ENCODE measurements at places on chromosomes 12 and 14. TPM values are rescaled to one million over a fixed set of nuclear protein-coding genes. Genes with fewer than 3 reads are reported as not detected.

DNA sequence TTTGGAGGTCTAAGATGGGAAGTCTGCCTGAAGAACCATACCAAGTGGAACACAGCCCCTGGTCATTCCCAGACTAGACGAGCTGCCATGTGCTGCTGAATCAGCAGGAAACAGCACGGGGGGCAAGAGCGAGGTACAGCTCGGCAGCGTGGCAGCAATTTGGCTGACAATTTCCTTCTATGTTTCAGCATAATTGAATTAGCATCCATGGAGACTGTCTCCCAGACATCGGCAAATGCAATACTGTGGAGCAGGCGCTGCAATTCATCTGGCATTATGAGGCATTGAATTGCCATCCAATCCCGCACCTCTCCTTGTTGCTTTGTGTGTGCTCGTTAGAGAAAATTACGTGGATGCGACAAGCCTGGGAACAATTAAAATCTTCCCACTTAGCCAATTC is 46.0 kb upstream of the CCDC60 start:
- peaks cover 5% of the 10 kb centered on the region for H3K27me3 ChIP-seq
- no peak overlapping the region for H3K27ac ChIP-seq
- no peaks in the 10 kb centered on the region for H3K36me3 ChIP-seq
- no peak for DNase-seq
- H3K4me1 ChIP-seq = no peaks in the 10 kb centered on the region

Gene FOXN4
- not detected for total RNA-seq

DNA sequence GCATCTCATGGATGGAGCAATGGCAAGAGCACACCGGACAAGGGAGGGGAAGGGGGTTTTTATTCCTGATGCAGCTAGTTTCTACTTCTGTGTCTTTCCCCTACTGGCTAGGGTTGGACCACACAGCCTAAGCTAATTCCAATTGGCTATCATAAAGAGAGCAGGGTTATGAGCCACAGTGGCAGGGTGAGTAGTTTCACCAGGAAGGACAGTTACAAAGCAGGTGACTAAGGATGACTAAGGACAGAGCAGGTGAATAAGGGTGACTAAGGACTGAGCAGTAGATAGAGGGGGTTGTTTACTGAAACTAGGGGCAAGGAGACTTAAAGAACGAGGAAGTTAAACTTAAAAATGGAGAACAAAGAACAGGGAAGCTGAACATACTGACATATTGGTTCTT is 321.4 kb upstream of the SEL1L start:
- no peak for DNase-seq
- no peaks in the 10 kb centered on the region for H3K36me3 ChIP-seq
- no peak overlapping the region for H3K27ac ChIP-seq
- H3K27me3 ChIP-seq = no peaks in the 10 kb centered on the region

Gene AVPR1A
- 6.0 TPM for total RNA-seq

GRCh38 chr12:47813511-47814196 is 6.0 kb downstream of the HDAC7 start:
- H3K27ac ChIP-seq = peak overlapping the region; percentile 97
- peaks cover 97% of the 10 kb centered on the region for H3K4me1 ChIP-seq
- H3K36me3 ChIP-seq = no peaks in the 10 kb centered on the region
- no peak for DNase-seq

- H3K27ac ChIP-seq = no peak overlapping the region
- H3K27me3 ChIP-seq = no peaks in the 10 kb centered on the region
- DNase-seq = no peak
- H3K36me3 ChIP-seq = no peaks in the 10 kb centered on the region
- no peak overlapping the region for H3K4me3 ChIP-seq
Measured at GRCh38 chr14:36773558-36773957, 111.9 kb downstream of the PAX9 start.

DNA sequence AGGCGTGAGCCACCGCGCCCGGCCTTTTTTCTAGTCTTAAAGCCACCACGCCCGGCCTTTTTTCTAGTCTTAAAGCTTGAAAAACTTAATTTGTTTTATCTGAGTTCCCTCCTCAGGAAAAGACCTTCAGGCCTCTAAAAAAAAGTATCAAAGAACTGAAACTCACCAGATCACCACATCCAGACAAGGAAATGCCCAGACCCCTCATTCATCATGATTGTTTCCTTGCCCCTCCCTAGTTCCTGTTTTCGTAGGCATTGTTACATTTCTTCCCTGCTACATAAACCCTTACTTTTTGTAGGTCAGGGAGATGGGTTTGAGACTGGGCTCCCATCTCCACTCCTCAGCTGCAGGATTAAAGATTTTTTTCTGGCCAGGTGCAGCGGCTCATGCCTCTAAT is 21.1 kb upstream of the VWF start:
- no peaks in the 10 kb centered on the region for H3K27me3 ChIP-seq
- no peak overlapping the region for H3K4me3 ChIP-seq
- H3K36me3 ChIP-seq = no peaks in the 10 kb centered on the region
- DNase-seq = no peak

- no peaks in the 10 kb centered on the region for H3K36me3 ChIP-seq
- H3K4me3 ChIP-seq = no peak overlapping the region
- no peak for DNase-seq
- H3K27ac ChIP-seq = no peak overlapping the region
- peaks cover 45% of the 10 kb centered on the region for H3K4me1 ChIP-seq
- peaks cover 39% of the 10 kb centered on the region for H3K27me3 ChIP-seq
Measured at GRCh38 chr14:23573384-23574015, 5.1 kb downstream of the JPH4 start.

DNA sequence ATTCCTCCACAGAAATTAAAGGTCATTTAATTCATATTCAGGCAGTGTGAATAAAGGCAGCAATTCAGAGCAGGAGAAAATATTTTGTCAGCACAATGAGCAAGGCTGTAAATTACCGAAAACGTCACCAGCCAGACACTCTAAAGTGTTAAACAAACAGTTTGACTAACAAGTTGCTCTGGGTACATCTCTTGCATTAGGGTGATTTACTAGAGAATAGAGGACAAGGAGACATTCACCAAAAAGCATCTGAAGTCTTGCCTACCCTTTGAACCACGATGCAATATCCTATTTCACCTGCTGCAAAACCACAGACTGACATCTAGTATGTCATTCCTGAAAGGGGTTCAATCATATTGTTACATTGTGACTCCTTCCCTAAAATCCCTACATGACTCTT is 27.1 kb upstream of the GPHB5 start:
- no peaks in the 10 kb centered on the region for H3K36me3 ChIP-seq
- no peak overlapping the region for H3K27ac ChIP-seq
- no peaks in the 10 kb centered on the region for H3K27me3 ChIP-seq
- no peak overlapping the region for H3K4me3 ChIP-seq
- no peak for DNase-seq

DNA sequence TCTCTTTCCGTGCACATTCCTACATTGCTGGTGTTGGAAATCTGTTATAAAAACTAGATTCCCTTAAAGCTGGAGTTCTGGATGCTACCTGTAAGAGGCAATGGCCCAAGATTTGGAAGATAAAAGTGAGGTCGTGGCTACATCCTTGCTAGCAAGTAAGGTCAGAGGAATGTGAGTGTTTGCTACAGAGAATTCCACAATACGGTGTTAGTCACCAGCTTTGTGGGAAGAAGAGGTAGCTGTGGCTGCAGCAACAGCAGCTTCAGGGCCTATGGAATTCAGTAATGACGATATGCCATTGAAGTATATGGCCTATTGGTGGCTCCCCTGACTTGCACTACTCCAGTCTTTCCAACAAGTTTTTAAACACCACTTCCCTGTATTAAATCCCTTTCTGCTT is 227.7 kb upstream of the TMEM260 start:
- H3K4me1 ChIP-seq = no peaks in the 10 kb centered on the region
- no peak for DNase-seq
- no peak overlapping the region for H3K27ac ChIP-seq
- no peak overlapping the region for H3K4me3 ChIP-seq
- H3K36me3 ChIP-seq = no peaks in the 10 kb centered on the region

GRCh38 chr12:57087010-57087690 is 1.8 kb upstream of the NAB2 start:
- H3K27me3 ChIP-seq = no peaks in the 10 kb centered on the region
- peaks cover 12% of the 10 kb centered on the region for H3K36me3 ChIP-seq
- peak overlapping the region; percentile 74 for H3K4me3 ChIP-seq
- peak; percentile 96 for DNase-seq
- H3K27ac ChIP-seq = peak overlapping the region; percentile 97
- peaks cover 41% of the 10 kb centered on the region for H3K4me1 ChIP-seq

DNA sequence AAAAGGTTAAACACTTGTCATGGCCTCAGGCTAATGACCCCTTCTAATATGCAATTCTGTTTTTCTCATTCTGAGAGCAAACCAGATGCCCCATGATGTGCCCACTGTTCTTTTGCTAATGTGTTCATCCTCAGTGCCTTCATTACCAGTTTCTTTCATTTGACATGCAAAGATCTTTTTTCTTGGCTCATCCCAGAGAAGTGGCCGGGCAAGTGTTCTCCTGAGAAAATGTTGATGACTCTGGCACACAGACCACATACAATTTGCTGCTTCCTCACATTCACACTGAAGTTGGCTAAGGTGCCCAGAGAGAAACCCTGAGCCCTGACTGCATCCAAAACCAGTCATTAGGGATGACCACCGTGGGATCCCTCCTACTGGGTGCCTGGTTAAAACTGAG is 833.3 kb downstream of the DIO2 start:
- no peak overlapping the region for H3K27ac ChIP-seq
- DNase-seq = no peak
- no peaks in the 10 kb centered on the region for H3K36me3 ChIP-seq

DNA sequence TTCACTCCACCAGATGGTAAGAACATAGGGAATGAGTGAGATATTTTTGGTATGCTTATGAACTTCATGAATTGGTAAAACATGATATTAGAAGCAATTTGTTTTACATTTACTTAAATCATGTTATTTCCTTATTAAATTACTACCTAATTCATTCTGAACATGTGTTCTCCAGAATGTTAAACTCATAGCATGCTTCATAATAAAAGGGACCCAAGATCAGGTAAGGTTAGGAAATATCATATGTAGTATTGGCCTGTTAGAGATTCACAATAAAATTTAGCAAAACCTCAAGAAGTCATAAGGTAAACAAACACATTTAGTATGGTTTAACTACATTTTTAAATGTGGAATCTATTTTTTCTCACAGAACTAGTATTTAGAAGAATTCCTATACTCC is 28.2 kb downstream of the PTPRQ start:
- no peak overlapping the region for H3K27ac ChIP-seq
- H3K4me3 ChIP-seq = no peak overlapping the region
- DNase-seq = no peak

Gene ADAM20
- total RNA-seq = 5.6 TPM

- H3K27me3 ChIP-seq = no peaks in the 10 kb centered on the region
- peaks cover 13% of the 10 kb centered on the region for H3K4me1 ChIP-seq
- no peak overlapping the region for H3K27ac ChIP-seq
- no peak for DNase-seq
- H3K36me3 ChIP-seq = no peaks in the 10 kb centered on the region
- no peak overlapping the region for H3K4me3 ChIP-seq
Measured at GRCh38 chr12:77941401-77941800, 110.7 kb downstream of the NAV3 start.

Gene EML1
- 15.2 TPM for total RNA-seq

- no peak overlapping the region for H3K27ac ChIP-seq
- no peak overlapping the region for H3K4me3 ChIP-seq
- no peaks in the 10 kb centered on the region for H3K27me3 ChIP-seq
- no peaks in the 10 kb centered on the region for H3K36me3 ChIP-seq
- H3K4me1 ChIP-seq = no peaks in the 10 kb centered on the region
- DNase-seq = no peak
Measured at GRCh38 chr14:91693346-91693745, 38.5 kb downstream of the CATSPERB start.

Gene STAC3
- total RNA-seq = 2.2 TPM

Gene NGB
- total RNA-seq = not detected

- H3K27me3 ChIP-seq = peaks cover 16% of the 10 kb centered on the region
- no peaks in the 10 kb centered on the region for H3K36me3 ChIP-seq
Measured at GRCh38 chr12:107990325-107990724, 138.8 kb upstream of the WSCD2 start.

GRCh38 chr12:111438481-111438880 is 32.8 kb downstream of the SH2B3 start:
- no peak overlapping the region for H3K27ac ChIP-seq
- H3K27me3 ChIP-seq = no peaks in the 10 kb centered on the region
- H3K4me1 ChIP-seq = peaks cover 73% of the 10 kb centered on the region
- no peaks in the 10 kb centered on the region for H3K36me3 ChIP-seq

- H3K27ac ChIP-seq = peak overlapping the region; percentile 100
- H3K4me3 ChIP-seq = peak overlapping the region; percentile 64
- peaks cover 5% of the 10 kb centered on the region for H3K36me3 ChIP-seq
- peaks cover 73% of the 10 kb centered on the region for H3K4me1 ChIP-seq
- DNase-seq = no peak
Measured at GRCh38 chr12:12717586-12718380, 615 bp downstream of the CDKN1B start.

DNA sequence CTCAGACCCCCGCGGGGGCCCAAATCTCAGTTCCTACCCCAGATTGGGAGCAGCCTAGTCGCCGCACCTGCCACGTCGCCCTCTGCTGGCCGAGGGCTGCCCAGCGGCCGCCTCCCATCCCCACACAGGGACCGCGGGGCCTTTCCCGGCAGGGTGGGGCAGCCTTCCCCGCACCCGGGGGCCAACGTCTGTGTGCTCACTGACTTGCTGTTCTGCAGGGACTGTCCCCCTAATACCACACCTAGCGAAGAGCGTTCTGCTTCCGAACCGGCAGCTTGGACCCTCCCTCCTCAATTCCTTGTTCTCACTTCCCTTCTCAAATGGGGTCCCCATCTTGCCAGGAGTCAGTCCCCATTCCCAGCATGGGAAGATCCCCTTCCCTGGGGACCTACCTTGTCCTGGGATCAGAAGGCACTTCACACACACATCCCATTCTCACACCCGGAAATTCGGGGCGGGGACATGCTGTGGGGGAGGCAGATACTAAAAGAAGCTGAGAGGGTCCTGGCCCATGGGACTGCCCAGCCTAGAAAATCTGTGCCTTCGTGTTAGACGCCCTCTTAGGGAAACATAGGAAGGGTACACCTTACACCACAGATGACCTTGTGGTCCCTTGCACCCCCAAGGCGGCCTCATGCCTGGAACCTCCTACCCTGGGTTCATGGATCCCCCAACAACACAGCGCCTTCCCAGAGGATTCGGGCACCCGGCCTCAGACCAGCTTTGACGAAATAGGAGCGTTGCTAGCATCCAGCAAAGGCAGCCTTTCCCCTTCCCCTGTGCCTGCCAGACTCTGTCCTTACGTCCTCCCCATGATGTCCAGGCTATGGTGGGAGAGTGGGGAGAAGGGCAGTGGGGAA is 16.4 kb downstream of the ACVRL1 start:
- peaks cover 37% of the 10 kb centered on the region for H3K4me1 ChIP-seq
- H3K27ac ChIP-seq = no peak overlapping the region
- peak overlapping the region; percentile 19 for H3K4me3 ChIP-seq
- peaks cover 11% of the 10 kb centered on the region for H3K36me3 ChIP-seq
- DNase-seq = peak; percentile 89

All from suprapubic skin (tissue), 4 donors.